ENCODE measurements at places on chromosomes 7 and 10.
A peak's percentile ranks its signal among the peaks of the same experiment; 100 is the strongest.

DNA sequence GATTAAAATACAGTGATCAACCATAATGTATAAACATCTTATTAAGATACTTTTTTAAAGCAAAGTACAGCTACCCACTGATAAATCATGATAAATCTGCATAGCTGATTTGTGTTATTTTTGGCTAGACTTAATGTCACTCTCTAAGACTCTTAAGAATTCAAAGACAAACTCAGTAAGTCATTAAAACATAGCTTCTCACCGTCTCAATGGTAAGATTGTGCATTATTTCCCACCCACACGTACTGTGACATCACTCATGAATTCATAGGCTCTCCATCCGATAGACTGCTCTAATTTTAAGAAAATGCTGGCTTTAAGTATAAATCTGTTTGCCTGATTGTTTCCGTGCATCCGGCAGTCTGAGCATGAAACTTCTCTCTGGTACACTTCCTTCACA lies 266.1 kb downstream of the GLI3 start:
- no peak for DNase-seq

- no peak for DNase-seq
These were observed 80.5 kb downstream of the TBXAS1 start for GRCh38 chr7:139909379-139910050.

GRCh38 chr10:119931871-119932270 lies 39.3 kb downstream of the SEC23IP start:
- DNase-seq = no peak

GRCh38 chr10:61882621-61883370 lies 18.7 kb upstream of the ARID5B start:
- peak; percentile 67 for DNase-seq

DNA sequence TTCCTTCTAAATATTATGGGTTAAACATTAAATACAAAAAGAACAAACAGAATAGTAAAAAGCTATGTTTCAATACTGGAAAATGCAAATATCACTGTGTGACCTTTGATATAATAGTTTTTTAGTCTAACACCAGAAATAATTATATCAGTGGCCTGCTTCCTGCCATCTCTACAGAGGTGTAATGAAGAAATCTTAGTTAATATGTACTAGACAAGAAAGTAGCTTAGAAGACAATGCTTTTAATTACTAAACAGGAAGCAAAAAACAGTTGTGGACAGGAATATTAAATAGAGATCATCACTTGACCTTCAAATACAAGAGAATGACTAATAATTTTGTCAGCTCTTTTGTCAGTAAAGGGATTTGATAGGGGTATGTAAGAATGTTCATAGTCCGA lies 47.4 kb upstream of the LRRN3 start:
- no peak for DNase-seq

GRCh38 chr10:88157981-88158465 lies 294.6 kb downstream of the PTEN start:
- DNase-seq = no peak

DNA sequence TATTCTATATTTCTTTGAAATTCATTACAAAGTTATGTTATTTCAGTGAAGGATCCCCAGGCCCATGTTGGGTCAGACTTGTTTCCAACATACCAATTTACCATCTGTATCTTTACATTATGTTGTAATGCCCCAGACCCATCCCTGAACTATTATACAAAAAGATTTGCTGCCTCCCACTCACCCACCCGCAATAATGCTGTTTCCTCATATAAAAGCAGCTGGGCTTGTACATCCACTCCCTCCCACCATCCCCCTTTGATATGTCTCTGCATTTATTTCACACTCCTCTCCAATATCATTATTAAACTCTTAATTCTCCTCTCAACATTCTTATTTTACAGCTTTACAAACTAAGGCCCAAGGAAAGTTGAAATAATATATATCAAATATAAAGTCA lies 153.7 kb downstream of the DOCK4 start:
- no peak for DNase-seq

GRCh38 chr10:103199488-103199887 lies 6.4 kb upstream of the NT5C2 start:
- DNase-seq = no peak
